NCI-H2029 treated with DMSO at 0.1 percent for 48 hours (cell line): ENCODE measurements at places on chromosomes 1 and 21.

GRCh38 chr21:32545948-32546441 is 39.3 kb downstream of the TCP10L start:
- DNase-seq, result no peak

DNA sequence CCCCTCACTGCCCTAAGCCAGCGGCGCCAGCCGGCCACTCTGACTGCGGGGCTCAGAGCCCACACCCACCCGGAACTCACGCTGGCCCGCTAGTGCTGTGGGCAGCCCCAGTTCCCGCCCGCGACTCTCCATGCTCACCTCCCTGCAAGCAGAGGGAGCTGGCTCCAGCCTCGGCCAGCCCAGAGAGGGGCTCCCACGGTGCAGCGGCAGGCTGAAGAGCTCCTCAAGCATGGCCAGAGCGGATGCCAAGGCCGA is 41.5 kb downstream of the SLC2A1 start:
- no peak for DNase-seq

DNA sequence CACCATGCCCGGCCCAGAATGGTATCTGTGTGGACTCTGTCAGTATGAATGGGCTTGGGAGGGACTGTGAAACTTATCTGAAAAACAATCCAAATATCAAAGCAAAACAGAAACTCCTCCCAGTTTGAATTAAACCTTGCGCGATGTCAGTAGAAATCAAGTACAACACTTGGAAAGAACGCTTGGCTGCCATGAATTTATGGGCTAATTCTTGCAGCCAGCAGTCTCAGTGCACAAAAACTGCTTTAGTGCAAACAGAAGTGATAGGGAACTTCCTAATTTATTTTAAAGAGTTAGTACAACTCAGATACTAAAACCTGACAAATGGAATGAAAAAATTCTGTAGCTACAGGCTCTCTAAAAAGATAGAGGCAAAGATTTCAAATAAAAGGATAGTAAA is 8.5 kb downstream of the CLCA1 start:
- no peak for DNase-seq

GRCh38 chr21:42905195-42905594 is 12.1 kb downstream of the NDUFV3 start:
- no peak for DNase-seq

GRCh38 chr1:150076066-150076465 is 8.5 kb downstream of the VPS45 start:
- no peak for DNase-seq

- DNase-seq, result no peak
Observed at GRCh38 chr21:31887391-31887841, 14.6 kb downstream of the HUNK start.

DNA sequence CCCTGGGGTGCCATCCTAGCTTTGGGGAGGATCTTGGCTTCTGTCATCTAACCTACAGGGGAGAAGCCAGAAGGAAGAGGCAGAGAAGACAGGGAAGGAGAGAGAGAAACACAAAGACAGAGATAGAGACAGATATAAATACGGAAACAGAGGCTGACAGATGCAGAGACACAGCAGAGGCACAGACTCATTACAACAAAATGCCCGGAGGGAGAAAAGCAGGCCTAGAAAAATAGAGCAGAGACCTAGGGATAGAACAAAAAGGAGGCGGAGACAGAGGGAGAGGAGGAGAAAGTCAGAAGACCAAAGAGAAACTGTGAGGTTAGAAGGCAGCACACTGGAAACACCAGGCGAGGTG is 1.9 kb downstream of the PEAR1 start:
- DNase-seq, result no peak

- DNase-seq, result no peak
Observed at GRCh38 chr21:26087223-26087918, 83.2 kb downstream of the APP start.

- DNase-seq, result no peak
Observed at GRCh38 chr21:46078978-46079351, 18.9 kb upstream of the COL6A2 start.

GRCh38 chr1:40857737-40858136 is 4.4 kb downstream of the CITED4 start:
- peak; percentile 80 for DNase-seq

GRCh38 chr1:44113095-44113609 is 5.5 kb upstream of the KLF17 start:
- DNase-seq, result no peak

DNA sequence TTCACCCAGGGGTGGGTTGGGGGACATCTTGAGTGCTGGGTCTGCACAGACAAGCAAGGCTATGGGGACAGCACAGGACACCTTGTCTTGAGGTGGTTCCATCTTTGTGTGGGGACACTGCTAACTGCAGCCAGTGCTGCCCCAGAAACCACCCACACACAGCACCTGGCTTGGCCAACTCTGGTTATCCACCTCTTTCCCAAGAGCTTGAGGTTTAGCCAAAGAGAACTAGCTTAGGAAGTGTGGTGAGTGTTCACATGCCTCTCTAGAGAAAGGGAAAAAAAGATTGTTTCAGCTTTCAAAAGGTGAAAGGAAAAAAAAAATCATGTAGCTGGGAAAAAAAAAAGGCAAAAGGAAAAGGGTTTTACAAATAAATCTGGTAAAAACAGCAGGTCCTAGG is 32.4 kb downstream of the BCAR3 start:
- DNase-seq, result no peak
